ENCODE measurements at places on chromosomes 5 and 9.

GRCh38 chr5:135435467-135436330 lies 11.4 kb downstream of the DCANP1 start:
- DNase-seq: no peak

DNA sequence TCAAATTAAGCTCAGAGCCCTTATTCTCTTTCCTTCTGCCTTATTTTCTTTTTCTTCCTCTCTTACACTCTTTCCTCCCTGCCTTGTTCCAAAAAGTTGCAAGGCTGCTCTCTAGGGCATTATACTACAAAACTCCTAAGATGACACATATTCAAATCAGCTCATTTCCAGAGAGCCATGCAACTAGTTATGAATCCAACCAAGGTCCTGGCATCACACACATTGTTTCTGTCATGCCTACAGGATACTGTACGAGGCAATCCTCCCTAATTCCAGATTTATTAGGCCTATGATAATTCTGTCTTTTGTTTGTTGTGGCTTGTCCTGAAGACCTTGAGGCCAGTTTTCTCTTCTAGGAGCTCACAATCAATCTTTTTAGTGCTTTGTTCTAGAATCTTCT lies 87.0 kb upstream of the TBCA start:
- DNase-seq: no peak

- no peak for DNase-seq
Observed at GRCh38 chr9:72912476-72913381, 40.1 kb downstream of the ALDH1A1 start.

DNA sequence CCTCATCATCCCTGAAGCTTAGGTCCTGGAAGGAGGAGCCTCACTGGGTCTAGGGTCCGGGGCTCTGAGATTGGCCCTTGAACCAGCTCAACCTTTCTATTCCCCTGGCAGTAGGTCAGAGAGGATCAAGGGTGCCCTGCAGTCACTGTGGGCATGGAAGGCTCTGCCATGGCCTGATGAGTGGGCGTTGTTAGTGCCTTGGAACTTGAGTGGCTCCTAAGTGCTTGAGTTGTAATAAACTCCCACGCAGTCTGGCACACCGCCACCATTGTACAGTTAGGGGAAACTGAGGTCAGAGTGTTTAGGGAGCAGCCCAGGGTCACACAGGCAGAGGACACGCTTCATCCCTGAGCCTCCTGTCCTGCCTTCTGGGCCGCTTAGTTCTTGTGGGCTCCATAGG lies 10.4 kb upstream of the SYNPO start:
- no peak for DNase-seq

DNA sequence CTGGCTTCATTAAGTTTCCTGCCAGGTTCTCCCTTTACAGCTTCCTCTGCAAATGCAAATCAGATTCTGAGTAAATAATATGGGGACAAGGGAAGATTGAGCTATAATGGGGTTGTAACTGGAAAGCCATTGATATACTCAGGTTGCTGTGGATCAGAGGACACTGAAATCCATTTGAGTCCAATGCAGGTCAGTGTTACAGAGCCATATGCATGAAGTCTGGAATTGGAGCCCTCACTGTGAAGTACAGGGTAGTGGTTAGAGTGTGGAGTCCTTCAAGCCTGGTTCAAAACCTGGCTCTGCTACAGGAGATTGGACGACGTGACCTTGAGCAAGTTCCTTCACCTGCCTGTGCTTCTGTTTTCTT lies 48.7 kb downstream of the TIMD4 start:
- DNase-seq: no peak

DNA sequence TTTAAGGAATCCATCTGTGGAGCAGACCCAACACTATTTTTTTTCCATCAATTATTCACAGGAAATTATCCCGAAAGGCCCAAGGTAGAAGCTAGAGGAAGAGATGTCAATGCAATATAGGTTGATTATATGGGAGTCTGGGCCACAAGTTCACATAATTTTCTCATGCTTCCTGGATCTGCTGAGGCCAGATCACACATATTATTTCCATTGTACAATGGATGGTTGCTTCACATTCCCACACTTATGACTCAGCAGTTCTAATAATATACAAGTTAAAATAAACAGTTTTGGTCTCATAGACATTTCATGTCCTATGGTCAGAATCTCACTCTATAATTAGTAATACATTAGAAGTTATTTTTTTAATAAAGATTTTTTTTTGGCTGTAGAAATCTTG lies 66.0 kb upstream of the PTPRD start:
- DNase-seq: no peak

DNA sequence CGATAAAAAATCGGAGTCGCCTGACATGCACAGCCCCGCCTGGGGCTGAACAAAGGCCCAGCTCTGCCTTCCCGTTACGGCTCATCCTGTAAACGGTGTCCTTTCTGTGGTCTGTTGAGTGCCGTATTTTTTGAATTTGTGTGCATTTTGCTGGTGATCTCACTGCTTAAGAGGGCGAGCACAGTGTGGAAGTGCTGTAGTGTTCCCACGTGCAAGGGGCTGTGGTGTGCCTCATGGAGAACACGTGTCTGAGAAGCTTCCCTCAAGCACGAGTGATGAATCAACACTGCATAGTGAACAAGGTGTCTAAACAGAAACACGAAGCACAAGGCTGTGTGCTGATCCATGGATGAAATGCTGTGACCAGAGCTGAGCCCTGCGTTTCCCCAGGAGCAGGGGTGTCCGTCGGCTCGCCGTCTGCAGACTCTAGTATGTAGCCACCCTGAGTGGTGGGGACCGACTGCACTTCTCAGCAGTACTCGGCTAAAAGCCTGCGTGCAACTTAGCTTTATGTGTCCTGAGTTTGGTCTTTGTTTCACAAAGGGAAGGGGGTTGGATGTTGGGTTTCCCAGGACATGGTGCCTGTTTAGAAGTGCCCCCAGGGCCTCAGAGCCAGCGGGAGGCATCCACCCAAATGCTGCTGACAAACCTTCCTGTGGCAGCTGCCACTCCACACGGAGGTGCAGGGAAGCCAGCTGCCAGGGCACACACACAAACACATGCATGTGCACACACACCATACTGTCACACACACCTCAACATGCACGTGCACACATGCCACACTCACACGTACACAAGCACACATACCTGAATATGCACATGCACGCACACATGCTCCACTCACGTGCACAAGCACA lies 77.2 kb upstream of the IRX4 start:
- DNase-seq: no peak

DNA sequence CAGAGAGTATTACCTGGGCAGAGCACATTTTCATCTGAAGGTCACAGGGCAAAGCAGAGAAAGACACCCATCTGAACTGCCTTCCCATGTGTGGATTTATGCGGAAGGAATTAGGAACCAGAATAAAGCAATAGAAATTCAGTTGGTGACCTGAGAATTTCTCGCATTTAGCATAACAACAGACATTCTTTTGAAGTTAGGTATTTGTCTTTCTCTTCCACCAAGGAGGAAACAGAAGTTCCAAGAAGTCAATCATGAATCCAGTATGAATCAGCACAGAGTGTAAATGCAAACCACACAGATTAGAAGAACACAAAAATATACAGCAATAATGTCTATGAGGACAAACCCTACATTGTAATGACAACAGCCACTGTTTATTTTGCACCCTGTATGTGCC lies 515.2 kb upstream of the BRINP1 start:
- DNase-seq: no peak

- no peak for DNase-seq
Observed at GRCh38 chr9:110922145-110922544, 116.1 kb downstream of the LPAR1 start.

- DNase-seq: no peak
Observed at GRCh38 chr5:32490972-32491557, 46.5 kb upstream of the ZFR start.

DNA sequence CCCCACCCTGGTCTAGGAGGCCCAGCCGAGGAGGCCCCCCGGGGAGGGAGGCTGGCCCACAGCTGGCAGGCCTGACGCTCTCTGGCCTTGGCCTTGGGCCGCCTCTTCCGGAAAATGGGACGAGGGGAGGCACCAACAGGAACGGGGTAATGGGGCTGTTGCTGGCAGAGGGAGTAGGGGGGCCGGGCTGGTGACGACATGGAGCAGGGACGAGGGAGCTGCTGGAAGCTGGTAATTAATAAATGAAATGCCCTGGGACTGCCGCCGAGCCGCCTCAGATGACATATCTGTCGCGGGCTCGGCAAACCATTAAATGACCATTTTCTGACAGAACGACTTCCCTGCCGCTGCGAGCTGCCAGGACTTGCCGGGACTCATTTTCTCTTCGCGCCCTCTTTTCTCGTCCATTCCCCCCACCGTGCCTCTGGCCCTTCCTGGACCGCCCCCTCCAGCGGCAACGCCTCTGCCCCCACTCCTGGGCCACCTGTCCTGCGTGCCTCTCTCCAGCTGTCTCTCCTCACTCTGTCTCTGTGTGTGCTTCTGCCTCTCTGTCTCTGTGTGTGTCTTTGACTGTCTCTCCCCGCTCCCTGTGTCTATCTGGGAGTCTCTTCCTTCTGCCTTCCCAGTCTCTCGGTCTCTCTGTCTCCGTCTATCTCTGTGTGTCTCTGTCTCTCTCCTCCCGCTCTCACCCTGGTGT lies 215.7 kb downstream of the PAX5 start:
- DNase-seq: peak; percentile 26

- DNase-seq: no peak
Observed at GRCh38 chr5:107805824-107806223, 135.1 kb upstream of the EFNA5 start.

- no peak for DNase-seq
Observed at GRCh38 chr9:134561427-134562145, 80.0 kb upstream of the COL5A1 start.

DNA sequence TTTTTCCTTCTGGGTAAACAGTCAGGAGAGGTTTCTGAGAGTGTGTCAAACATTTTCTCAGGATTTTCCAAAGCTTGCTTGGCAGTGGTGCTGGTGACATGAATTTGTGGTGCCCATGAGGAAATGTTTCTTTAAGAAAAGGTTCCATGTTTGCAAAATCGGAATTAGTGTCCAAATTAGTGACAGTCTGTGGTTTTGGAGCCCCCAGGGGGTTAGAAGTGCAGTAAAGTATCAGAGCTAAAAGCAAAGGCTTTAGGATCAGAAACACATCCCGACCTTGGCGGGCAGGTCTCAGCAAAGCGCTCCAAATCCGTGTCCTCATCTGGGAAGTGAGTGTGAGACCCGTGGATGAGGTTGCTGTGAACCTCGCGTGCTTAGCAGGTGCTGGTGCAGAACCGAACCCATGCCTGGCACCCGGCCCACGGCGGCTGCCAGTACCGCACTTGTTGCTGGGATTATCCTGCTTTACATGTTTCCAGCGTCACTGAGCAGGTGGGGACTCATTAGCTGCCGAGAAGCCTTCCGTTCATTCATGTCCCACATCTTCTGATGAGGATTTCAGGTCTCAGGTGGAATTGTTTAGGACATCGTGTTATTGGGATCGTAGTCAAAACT lies 70.8 kb upstream of the COL5A1 start:
- DNase-seq: no peak

Data from small intestine (tissue), 16 donors.